ENCODE measurements at places on chromosomes 6 and 20.

GRCh38 chr6:75941509-75941908 lies 131.0 kb downstream of the IMPG1 start:
- no peak for DNase-seq

DNA sequence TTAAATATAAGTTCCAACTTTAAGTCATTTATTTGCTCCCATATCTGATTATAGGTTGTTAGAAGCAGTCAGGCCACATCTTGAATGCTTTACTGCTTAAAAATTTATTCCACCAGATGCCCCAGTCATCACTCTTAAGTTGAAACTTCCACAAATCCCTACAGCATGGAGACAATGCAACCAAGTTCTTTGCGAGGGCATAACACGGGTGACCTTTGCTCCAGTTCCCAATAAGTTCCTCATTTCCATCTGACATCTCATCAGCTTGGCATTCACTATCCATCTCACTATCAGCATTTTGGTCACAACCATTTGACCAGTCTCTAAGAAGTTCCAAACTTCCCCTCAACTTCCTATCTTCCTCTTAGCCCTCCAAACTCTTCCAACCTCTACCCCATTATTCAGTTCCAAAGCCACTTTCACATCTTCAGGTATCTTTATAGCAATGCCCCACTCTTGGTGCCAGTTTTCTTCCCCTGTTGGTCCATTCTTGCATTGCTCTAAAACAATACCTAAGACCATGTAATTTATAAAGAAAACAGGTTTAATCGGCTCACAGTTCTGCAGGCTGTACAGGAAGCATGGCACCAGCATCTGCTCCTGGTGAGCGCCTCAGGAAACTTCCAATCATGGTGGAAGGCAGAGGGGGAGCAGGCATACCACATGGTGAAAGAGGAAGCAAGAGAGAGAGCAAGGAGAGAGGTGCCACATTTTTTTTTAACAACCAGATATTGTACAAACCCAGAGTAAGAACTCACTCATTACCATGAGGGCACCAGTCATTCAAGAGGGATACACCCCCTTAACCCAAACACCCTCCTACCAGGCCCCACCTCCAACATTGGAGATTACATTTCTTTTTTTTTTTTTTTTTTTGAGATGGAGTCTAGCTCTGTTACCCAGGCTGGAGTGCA lies 15.9 kb upstream of the ITPR3 start:
- peak; percentile 71 for DNase-seq

DNA sequence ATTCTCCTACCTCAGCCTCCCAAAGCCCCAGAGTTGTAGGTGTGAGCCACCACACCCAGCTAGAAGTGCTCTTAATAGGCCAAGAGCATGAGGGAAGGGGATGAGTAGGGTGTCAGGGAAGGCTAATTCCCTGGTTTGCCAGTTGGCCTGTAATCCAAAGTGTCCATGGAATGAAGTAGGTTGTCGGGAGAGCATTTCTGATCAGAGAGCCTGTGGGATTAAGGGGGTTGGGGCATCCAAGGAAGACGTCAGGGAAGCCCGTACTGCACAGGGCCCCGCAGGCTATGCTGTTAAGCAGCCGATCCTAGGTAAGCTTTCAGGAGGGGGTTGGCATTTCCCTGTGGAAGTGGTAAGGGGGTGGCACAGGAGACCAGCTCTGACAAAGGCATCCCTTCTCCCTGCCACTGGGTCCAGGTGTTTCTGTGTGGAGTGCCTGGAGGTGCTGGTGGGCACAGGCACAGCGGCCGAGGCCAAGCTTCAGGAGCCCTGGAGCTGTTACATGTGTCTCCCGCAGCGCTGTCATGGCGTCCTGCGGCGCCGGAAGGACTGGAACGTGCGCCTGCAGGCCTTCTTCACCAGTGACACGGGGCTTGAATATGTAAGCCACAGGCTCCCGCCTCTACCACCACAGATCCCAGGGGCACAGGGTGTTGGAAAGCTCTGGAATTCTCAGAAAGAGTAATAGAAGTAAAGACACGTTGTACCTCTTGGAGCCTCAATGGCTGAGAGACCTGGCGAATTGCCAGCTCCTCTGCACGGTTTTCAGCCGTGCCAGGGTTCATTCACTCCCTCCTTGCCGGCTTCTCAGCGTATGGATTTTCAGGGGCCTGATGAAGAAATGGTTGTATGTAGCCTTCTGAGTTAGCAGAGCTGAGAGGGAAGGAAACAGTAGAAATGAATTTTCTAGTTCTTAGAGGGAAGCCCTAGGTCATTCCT lies 21.4 kb upstream of the MAPRE1 start:
- DNase-seq, result no peak

- DNase-seq, result no peak
Observed at GRCh38 chr6:146905181-146905704, 299.0 kb upstream of the STXBP5 start.

DNA sequence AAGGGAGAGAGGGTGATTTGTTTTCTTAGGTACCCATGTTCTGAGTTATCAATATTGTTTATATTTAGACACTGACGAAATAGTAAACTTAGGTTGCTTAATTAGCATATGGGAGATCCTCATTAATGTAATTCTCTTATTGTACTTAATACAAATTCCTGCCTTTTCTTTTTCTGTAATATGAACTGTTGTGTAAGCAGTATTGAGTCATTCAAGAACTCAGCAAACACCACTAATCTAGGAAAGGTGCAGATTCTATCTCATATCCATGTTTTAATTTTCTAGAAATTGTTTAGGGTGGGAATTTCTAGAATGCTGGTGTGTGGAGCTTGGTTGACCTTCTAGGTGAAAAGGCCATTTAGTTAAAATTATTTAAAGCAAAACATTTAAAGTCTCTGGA lies 216.0 kb downstream of the ZFAND3 start:
- DNase-seq, result no peak

- DNase-seq, result no peak
Observed at GRCh38 chr6:164887660-164888059, 421.7 kb downstream of the C6orf118 start.

DNA sequence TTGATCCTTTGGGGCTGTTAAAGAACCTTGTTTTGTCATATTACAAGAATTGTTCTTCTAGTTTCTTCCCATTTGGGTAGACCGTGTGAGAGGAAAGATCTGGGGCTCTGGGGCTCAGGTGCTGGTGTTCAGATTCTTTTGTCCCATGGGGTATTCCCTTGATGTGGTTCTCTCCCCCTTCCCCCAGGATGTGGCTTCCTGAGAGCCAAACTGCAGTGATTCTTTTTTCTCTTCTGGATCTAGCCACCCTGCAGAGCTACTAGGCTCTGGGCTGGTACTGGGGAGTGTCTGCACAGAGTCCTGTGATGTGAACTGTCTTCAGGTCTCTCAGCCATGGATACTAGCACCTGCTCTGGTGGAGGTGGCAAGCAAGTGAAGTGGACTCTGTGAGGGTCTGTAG lies 480.5 kb upstream of the MAN1A1 start:
- DNase-seq, result no peak

DNA sequence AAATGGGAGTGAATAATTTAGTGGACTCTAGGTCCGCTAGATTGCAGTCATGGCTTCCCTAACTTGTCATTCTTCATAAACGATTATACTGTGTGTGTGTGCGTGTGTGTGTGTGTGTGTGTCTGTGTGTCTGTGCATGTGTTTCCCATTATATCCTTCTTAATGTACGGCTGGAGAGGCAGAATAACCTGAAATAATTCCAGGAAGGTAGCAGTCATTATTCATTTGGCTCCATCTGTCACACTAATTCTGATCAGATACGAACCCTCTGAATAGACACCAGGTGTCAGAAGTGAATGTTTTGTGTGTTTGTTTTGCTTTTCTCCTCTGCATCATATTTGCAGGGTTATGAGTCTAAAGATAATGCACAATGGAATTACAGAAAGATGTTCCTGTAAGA lies 372.9 kb downstream of the DOK5 start:
- DNase-seq, result no peak

DNA sequence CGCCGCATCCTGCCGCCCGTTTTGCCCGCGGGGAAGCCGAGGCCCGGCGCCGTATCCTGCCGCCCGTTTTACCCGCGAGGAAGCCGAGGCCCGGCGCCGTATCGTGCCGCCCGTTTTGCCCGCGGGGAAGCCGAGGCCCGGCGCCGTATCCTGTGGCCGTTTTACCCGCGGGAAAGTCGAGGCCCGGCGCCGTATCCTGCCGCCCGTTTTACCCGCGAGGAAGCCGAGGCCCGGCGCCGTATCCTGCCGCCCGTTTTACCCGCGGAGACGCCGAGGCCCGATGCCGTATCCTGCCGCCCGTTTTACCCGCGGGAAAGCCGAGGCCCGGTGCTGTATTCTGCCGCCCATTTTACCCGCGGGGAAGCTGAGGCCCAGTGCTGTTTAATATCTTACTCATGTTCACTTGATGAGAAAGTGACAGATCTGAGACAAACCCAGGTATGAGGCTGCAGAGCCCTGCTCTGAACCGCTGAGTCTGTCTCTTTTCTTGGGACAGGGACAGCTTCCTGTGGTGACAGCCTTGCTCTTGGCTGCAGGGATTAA lies 129.4 kb downstream of the CDH26 start:
- DNase-seq, result no peak

DNA sequence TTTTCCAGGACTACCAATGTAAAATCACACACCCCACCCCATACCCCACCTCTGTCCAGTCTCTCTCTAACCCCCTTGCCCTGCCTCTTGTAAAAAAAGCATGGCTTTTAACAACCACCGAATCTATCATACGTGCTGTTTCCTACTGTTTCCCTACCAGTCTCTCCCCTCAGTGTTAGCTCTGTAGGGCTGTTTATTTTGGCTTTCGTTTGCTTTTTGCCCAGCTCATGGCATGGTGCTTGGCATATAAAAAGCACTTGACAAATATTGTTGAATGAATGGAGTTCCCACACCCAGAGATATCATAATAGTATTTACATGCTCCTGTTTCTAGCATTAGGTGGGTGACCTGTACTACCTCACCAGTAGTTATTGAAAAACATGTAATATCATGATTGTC lies 148.2 kb downstream of the OPRM1 start:
- DNase-seq, result no peak

- DNase-seq, result peak; percentile 74
Observed at GRCh38 chr6:148557796-148558321, 189.0 kb upstream of the UST start.

DNA sequence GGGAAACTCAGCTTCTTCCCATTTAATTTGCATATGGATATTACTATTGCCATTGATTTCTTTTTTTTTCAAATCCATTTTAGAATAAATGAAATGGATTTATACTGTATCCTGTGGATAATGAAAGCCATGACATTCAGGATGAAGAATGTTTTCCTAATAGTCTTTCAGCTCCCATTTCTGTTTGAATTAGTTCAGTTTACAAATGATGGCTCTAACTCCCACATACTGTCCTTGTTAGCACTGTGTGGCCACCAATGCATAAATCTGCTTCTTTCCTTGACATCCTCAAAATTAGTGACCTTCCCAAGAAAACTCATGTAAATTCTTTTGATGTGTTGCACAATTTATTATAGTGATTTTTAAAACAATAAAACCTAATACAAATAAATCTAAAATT lies 693.2 kb upstream of the GJE1 start:
- no peak for DNase-seq
